Activated T-helper 17 cell treated with anti-CD3 and anti-CD28 coated beads, Interleukin-2, amount 50 U/mL, for 72 hours (primary cell): ENCODE measurements at places on chromosomes 12 and 14. TPM values are rescaled to one million over a fixed set of nuclear protein-coding genes. Genes with fewer than 3 reads are reported as not detected.

- no peak for ATAC-seq
Measured at GRCh38 chr14:94602722-94603121, 9.5 kb upstream of the SERPINA3 start.

DNA sequence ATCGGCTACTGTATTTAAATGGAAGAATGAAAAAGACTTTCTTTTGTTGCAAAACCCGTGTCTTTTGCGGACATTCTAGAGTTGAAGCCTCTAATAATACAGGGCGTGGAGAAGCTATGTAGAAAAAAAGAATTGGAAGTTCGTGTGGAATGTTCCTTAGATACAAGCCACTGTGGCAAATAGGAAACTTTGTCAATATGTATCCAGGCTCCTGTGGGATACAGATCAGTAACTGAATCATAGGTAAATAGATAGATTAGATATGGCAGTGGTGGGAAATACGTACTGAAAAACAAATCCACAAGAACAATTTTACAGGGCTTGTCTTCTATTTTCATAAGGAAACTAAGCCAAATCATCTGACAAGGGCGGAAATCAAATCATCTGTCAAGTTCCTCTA lies 245.4 kb downstream of the EGLN3 start:
- no peak for ATAC-seq

DNA sequence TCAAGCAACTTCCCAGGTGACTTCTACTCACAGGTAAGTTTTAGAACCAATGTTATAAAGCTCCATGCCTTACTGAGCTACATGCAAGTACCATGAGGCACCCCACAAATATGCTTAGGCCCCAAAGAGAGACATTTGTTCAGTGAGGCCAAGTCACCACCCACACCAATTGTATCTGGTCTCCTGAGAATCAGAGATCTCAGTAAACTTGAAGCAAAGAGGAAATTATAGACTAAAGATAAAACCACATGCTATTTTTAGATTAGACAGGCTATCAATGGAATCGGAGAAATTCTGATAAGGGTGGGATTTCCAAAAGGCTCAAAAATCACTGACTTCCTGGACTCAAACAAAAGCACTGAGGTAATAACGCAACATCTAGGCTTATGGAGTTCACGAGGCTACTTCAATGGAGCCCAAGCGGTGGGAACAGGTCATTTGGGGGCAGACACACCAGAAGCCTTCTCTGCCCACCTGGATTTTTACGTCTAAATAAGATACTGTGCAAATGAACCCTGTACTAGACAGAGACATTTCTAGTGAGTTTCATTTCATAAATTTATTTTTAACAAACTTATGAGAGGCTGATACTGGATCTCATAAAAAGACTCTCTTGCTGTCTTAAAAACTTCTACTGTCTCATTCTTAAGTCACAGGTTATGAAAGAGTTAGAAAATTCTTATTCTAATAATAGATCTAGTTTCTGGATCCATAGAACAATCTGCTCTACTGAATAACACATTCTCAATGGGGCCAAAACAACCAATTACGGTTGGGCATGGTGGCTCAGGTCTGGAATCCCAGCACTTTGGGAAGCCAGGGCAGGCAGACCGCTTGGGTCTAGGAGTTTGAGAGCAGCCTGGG lies 7.7 kb downstream of the SLC15A4 start:
- no peak for ATAC-seq

DNA sequence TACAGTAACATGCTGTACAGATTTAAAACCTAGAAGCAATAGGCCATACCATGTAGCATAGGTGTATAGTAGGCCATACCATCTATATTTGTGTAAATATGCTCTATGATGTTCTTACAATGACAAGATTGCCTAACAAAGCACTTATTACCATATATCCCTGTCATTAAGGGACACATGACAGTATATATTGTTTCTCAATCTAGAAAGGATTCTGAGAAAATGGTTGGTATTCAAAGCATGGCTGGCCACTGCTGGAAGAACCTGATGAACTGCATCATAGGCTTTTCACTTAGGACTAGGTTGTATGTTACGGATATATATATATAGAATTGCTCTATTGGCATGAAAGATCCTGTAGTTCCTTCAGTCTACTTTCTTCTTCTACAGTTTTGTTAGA lies 125.2 kb upstream of the SLC38A2 start:
- no peak for ATAC-seq

DNA sequence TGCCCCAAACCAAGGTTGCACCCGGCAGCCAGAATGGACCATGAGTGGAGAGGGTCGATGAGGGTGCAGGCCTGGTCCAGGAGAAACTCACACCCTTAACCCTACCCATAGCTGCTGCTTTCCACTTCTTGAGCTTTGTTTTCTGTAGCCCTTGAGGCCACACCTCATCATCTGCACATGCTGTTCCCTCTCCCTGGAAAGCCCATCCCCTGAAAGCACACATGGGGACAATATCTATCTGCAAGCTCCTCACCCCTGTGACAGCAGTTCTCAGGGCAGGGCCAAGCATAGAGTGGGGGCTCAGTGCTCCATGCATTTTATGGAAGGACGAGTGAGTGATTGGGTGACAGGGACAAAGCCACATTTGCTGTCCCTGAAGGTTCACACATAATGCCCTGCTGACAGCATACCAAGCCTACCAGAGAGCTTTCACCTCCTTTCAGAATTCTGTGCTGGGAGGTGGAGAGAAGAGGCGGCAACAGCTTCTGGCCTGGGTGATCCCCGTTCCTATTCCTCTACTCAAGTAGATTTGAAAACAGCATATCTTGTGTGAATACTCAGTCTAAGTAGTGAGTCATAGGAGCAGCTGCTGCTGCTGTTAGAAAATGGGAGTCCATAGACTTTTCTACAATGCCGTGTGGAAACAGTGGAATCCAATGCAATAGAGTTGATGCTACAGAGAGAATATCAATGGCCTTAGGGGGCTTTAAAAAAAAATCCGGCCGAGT lies 44.6 kb downstream of the SRGAP1 start:
- ATAC-seq, result no peak

- peak; percentile 82 for ATAC-seq
Measured at GRCh38 chr12:94676031-94676641, 25.8 kb upstream of the TMCC3 start.

DNA sequence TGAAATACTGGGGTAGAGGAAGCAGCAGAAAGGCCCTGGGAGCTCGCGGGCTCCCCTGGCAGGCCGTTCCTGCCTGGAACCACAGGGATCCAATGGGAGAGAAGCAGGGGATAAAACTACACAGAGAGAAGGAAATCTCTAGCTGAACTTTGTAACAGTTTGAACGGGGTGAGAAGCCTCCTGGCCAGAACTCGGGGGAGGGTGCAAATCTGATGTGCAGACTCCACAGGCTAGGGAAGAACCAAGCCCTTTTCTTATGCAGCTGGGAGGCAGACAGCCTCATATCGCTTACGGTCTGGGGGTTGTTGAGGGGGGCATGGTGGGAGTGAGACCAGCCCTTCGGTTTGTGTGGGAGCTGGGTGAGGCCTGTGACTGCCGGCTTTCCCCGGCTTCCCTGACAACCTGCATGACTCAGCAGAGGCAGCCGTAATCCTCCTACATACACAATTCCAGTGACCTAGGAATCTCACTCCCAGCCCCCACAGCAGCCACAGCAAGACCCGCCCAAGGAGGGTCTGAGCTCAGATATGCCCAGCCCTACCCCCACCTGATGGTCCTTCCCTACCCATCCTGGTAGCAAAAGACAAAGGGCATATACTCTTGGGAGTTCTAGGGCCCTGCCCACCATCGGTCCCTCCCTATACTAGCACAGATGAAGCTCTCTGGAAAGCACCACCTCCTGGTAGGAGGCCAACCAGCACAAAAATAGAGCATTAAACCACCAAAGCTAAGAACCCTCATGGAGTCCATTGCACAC lies 143.0 kb downstream of the TMTC1 start:
- no peak for ATAC-seq

DNA sequence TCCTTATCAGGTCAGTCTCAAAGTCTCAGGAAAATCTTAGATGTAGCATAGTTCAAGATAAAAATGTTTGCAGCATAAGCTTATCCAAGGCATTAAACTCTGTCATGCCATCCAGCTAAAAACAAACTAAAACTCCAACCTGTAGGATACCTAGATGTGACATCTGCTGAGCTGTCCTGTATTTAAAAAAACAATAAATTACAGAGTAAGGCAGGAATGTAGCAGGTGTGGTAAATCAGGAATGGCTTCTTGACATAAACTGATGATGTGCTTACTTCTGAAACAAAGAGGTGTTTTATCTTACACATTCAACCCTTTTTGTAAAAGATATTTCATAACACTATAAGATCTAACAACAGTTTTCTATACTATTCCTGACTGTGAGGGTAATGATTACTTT lies 30.6 kb upstream of the DLGAP5 start:
- no peak for ATAC-seq

DNA sequence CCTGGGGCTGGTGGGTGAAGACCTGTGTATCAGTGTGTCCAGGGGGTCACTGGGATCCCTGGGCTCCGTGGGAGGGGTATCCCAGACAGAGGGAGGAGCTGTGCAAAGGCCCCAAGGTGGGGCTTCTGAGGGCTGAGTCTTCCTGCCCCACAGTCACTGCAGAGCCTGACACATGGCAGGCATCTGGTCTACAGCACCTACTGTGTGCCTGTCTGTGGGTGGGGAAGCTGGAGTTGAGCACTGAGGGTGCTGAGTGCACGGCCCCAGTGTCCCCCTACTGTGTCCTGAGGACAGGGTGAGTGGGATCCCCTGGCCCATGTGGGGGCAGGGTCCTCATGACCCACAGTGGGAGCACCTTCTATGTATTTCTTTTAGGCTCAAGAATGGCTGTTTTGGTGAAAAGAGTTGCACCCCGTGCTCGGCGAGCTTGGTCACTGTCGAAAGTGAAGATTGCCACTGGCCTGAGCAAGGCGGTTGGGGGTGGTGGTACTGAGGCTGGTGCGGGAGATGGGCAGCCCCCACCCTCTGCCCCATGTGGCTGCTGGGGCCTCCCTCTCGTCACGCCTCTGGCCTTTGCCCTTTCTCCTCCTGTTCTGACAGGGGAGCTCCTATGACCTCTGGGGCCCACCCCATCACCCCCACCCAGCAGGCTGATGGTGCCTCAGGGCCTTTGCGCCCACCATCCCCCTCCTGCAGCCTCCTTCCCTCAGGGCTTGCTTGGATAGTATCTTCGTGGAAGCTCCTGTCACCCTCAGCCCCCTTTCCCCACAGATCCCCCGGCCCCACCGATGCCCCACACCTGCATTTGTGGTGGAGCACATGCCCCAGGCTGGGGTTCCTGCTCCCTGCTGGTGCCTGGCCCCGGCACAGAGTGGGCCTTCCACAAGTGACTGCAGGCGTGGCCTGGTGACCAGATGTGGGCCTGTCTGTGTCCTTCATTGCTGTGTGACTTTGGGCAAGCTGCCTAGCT lies 55.8 kb downstream of the BEGAIN start:
- ATAC-seq, result no peak

GRCh38 chr12:54166567-54167499 lies 22.0 kb downstream of the SMUG1 start:
- no peak for ATAC-seq

- no peak for ATAC-seq
Measured at GRCh38 chr12:25992026-25992782, 33.7 kb downstream of the RASSF8 start.

GRCh38 chr12:86911973-86912372 lies 655.8 kb upstream of the MGAT4C start:
- no peak for ATAC-seq

GRCh38 chr12:38282886-38283285 lies 33.7 kb upstream of the ALG10B start:
- no peak for ATAC-seq

GRCh38 chr12:128583453-128583852 lies 240.3 kb downstream of the SLC15A4 start:
- ATAC-seq, result no peak

DNA sequence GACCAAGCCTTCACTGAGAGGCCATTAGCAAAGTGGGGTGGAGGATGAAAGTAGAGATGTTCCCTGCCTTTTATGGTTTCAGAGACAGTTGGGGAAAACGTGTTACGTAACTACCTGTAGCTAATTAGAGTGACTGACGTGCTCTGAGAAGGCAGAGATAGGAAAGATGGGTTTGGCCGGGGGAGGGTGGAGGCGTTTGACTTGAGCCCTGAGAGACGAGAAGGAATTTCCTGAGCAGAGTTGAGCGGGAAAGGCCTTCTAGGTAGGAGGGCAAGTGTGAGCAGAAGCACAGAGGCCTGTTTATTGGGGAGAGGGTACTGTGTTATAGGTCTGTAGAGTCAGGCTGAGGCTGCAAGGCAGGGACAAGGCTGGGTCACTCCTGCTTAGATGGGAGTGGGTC lies 8.6 kb downstream of the TUNAR start:
- no peak for ATAC-seq

GRCh38 chr14:28652782-28653181 lies 113.8 kb upstream of the FOXG1 start:
- ATAC-seq, result no peak

DNA sequence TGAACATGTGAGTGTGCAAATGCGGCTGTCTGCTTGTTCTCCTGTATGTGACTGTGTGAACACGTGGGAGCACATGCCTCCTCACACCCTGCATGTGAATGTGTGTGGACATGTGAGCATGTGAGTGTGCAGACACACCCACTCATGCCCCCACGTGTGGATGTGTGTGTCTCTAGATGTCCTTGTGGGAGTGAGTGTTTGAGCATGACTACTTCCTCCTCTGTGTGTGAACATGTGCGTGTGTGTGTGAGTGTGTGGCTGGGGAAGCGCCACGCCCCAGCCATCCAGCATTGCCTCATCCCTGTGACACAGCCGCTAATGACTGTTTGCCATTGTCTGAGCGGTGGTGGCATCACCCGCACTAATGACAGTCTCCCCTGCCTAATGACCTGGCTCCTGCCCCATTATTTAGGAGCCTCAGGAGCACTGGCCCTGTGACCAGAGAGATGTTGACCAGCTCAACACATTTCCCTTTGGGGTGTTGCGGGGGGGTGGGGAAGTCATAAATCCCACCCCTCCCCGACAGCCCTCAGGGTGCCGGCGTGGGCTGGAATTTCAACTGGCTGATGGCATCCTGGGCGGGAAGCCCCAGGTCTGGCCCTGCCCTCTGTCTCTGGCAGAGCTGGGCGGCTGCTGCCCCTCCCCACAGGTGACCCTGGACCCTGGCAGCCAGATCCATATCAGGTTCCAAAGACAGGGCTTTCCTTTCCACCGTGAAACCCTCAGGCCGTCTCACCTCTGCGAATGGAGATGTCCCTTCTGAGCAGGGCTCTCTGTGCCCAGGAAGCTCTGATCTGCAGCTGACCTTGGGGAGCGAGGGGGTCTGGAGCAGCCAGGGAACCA lies 11.5 kb upstream of the KRT80 start:
- peak; percentile 76 for ATAC-seq

- ATAC-seq, result no peak
Measured at GRCh38 chr12:122979908-122980182, 636 bp upstream of the ARL6IP4 start.

The GRIP1 gene
- total RNA-seq, result 0.19 TPM

The ZFC3H1 gene
- 61.6 TPM for total RNA-seq

The PUS7L gene
- total RNA-seq, result 22.4 TPM

The PIP4P1 gene
- total RNA-seq, result 23.1 TPM

The ATG101 gene
- 31.1 TPM for total RNA-seq

The PRICKLE1 gene
- total RNA-seq, result not detected

The TMEM132C gene
- not detected for total RNA-seq

The KRT77 gene
- not detected for total RNA-seq
